Prostate gland (tissue), 2 donors: ENCODE measurements at places on chromosomes 7 and 10.

DNA sequence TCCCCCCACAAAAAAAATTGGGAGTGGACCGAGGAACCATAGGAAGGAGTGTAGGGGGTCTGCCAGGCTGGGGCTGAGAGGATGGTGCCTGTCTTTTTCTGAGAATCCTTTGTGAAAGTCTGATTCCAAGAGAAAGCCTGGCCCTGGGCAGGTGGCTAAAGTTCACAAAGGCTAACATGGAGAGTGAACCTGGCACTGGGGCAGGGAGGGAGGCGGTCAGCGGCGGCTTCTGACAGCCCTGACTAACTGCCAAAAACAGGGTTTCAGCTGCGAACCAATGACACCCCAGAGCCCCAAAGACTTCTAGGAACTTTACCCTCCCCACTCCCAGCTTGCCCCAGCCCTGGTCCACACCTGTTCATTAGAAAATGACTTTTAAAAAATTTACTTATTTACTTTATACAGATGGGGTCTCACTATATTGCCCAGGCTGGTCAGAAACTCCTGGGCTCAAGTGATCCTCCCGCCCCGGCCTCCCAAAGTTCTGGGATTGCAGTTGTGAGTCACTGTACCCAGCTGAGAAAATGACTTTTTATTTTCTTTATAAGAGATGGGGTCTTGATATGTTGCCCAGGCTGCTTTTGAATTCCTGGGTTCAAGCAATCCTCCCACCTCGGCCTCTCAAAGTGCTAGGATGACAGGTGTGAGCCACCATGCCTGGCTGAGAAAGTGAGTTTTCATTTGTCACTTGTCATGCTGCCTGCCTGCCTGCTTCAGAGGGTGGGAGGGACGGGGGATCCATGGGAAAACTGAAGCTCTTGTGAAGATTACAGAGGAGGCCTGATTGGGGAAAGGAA is 61.0 kb upstream of the DUSP5 start:
- no peak for DNase-seq

- DNase-seq, result no peak
These were observed 192.6 kb upstream of the LYZL2 start for GRCh38 chr10:30821994-30822692.

GRCh38 chr10:8365935-8366911 is 311.7 kb downstream of the GATA3 start:
- DNase-seq, result no peak

- DNase-seq, result no peak
These were observed 117.2 kb upstream of the KLF6 start for GRCh38 chr10:3902054-3902808.

DNA sequence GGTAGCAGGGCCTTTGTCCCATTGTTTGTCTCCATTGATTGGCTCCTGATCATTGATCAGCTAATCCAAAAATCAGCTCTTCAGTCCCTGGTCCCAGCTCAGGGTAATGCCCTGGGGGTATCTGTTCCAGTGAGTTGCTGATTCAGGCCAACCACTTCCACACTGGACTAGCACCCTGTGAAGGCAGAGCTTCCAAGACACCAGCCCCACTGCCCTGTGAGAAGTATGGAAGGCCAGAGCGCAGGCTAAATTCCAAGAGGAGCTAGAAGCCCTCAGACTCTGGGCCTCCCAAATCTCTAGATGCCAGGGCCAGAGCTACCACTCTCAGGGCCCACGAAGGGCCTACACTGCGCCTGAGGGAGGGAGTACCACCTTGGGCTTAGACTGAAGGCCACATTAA is 10.4 kb downstream of the TMEM72 start:
- no peak for DNase-seq

- DNase-seq, result peak; percentile 55
These were observed 138.0 kb downstream of the TACC2 start for GRCh38 chr10:122126763-122127659.

DNA sequence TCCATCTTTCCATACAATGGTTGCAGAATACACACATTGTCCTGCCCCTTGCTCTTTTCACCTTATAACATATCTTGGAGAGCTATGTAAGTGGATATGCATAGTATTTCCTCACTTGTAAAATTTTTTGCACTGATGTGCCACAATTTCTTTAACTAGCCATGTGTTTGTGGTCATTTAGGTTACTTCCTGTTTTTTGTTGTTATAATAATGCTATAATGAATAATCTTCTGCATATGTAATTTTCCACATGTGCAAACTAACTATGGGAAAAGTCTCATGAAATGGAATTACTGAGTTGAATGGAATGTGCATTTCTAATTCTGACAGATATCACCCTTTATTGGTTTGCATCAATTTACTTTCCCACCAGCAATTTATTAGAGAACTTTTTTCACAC is 2.8 kb downstream of the TAS2R41 start:
- no peak for DNase-seq
